ENCODE measurements at places on chromosomes 1 and 21.
A peak's percentile ranks its signal among the peaks of the same experiment; 100 is the strongest.

GRCh38 chr1:204127597-204128242 is 24.1 kb downstream of the ETNK2 start:
- peak; percentile 85 for DNase-seq

GRCh38 chr1:19941206-19941568 is 17.8 kb upstream of the PLA2G2E start:
- DNase-seq: no peak

DNA sequence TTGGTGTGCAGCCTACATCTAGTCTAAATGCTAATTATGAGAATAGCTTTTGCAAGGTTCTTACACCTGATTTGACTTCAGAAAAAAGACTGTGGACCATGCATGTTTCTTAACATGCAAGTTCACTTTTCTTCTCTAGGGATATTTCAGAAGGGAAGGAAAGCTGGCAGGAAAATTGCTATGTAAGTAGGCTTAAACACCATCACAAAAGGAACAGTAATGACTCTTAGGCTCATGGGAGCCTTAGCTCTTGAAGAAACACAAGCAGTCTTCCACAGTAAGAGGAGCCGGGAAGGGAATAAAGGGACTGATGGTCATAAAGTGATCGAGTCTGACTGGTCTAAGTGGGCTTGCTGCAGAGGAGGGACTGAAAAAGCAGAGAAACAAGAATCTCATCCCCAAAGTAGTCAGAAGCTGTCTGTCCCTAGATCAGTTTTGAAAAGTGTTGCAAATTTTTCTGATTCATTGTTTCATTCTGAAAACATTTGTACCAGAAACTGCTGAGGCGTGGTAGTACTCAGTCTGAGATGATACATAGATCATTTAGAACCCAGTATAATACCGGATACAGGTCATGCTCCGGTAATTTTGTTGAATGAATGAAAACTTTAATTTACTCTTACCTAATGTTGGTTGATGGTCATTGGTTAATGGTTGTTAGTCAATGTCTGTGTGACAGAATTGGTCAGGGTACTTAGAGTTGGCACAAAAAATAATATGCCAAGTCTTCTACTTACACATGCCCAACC is 40.9 kb downstream of the SMYD2 start:
- DNase-seq: no peak

GRCh38 chr1:99705385-99705784 is 59.5 kb downstream of the PALMD start:
- DNase-seq: no peak

DNA sequence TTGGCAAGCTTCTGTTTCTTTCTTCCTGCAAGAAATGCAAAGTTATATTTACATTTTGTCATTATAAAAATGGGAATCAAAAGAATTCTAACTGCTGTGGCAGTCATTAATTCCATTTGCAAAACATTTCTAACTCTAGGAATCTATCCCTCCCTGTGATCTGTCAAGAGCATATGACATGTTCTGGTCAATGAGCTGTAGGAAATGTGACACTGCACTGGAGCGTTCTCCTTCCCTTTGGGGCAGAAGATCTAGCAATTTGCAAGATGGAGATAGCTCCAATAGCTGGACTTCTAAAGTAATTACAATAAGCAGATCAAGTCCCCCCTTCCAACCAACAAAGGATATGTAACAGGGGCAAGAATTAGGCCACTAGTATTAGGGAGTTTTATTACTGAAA is 6.3 kb downstream of the TOMM20 start:
- no peak for DNase-seq

GRCh38 chr1:2778220-2778592 is 23.3 kb downstream of the TTC34 start:
- no peak for DNase-seq

DNA sequence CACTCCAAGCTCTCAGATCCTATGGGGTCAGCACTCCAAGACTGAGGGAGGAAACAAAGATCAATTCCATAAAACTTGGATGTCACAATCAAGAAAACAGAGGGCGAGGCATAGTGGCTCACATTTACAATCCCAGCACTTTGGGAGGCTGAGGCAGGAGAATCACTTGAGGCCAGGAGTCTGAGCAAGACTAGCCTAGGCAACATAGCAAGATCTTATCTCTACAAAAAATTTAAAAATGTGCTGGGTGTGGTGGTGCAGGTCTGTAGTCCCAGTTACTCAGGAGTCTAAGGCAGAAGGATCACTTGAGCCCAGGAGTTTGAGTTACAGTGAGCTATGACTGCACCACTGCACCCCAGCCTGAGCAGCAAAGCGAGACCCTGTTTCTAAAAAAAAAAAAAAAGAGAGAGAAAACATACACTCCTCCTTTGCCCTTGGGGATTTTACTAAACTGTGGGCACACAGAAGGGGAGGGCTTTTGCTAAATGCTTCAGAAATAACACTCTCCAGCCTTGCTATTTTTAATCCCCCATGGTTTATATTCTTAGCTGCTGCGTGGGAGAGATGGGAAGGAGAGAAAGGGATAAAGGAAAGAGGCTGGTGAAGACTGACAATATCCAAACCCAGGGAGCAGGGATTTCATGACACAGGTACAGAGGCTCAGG is 18.1 kb downstream of the ARHGEF2 start:
- no peak for DNase-seq

GRCh38 chr21:42039470-42039901 is 29.3 kb upstream of the ZBTB21 start:
- DNase-seq: peak; percentile 17
